ENCODE measurements at places on chromosomes 1 and 21.

- no peak for DNase-seq
Measured at GRCh38 chr21:33552093-33552998, 9.5 kb downstream of the SON start.

- DNase-seq = no peak
Measured at GRCh38 chr1:47967864-47968555, 29.2 kb downstream of the TRABD2B start.

GRCh38 chr1:109249654-109250401, 489 bp downstream of the CELSR2 start:
- no peak for DNase-seq

GRCh38 chr1:154527192-154527591, 25.0 kb upstream of the SHE start:
- no peak for DNase-seq

DNA sequence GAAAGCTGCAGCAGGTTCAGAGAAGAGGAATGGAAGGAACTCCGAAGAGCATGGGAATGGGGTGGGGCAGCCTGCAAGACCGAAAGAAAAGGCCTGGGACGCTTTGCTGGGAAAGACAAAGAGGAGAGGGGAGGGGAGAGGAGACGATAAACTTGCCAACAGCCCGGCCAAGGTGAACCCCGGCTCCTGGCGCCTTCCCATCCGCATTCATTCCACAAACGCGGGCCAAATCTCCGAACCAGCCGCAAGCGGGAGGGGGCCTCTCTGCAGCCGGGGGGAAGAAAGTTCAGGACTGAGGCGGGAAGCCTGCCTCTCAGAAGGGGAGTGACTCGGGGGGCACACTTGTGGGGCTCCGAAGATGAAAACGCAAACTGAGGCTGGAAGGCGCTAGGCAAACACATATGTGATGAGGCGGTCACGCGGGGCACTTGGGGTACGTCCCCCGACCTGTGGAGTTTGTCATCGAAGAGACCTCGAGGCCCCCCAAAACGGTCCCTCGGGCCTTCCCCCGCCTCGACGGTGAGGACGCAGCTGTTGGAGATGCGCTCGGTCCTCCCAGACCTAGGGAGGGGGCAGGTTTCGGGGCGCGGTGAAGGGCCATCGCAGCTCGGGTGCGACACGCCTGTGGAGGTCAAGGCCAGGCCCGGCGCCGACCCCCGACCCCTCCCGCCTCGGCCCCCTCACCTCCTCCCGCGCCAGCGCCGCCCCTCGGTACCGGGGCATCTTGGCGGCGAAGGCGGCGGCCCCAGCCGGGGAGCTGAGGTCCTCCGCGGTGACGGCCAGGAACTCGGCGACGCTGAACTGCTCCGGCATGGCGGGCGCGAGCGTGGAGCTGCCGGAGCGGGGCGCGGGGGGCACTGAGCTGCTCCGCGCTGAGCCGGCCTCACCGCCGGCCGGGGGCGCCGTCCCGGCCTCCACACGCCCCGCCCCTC, at the start of gene ASAP3:
Gene ASAP3, minus strand, starts transcription at position 859 of the 932 bp plus-strand sequence. Its CDS starts 46 bp downstream, at position 813.
- peak; percentile 27 for DNase-seq

DNA sequence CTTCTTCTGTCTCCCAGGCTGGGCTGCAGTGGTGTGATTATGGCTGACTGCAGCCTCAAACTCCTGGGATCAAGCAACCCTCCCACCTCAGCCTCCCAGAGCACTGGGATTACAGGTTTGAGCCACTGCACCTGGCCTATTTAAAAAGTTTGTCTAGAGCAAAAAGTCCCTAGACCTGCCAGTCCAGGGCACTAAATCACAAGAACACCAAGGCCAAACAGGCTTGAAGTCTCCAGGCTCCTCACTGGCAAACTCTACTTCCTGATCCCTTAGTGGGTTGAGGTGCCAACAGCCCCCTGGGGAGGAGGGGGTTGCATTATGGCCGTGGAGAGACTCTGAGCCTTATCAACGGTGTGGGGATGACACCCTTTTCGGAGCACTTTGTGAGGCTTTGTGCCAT, 76.0 kb downstream of the CLIC6 start:
- DNase-seq = no peak

DNA sequence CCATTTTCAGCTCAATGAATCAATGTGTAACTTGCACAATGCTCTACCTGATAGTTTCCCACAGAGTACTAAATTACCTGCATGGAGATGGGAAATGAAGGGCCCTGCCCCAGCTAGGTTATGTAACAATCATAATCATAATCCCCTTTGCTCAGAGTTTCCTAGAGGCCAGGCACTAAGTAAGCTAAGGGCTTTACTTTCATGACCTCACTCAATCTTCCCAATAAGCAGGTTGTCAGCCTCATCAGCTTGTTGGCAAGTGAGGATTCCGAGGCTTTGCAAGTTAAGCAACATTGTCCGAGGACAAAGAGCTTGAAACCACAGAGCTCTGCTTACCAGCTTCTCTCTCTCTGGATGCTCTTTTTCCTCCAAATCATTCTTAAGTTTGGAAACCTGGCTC, 64.1 kb upstream of the NTPCR start:
- no peak for DNase-seq

- no peak for DNase-seq
Measured at GRCh38 chr1:33296824-33297223, 24.1 kb downstream of the A3GALT2 start.

- no peak for DNase-seq
Measured at GRCh38 chr21:22536509-22536908, 1538.3 kb downstream of the NCAM2 start.

- DNase-seq = no peak
Measured at GRCh38 chr1:218779341-218780100, 394.2 kb upstream of the LYPLAL1 start.

GRCh38 chr1:34870395-34870794, 10.8 kb upstream of the SMIM12 start:
- no peak for DNase-seq

DNA sequence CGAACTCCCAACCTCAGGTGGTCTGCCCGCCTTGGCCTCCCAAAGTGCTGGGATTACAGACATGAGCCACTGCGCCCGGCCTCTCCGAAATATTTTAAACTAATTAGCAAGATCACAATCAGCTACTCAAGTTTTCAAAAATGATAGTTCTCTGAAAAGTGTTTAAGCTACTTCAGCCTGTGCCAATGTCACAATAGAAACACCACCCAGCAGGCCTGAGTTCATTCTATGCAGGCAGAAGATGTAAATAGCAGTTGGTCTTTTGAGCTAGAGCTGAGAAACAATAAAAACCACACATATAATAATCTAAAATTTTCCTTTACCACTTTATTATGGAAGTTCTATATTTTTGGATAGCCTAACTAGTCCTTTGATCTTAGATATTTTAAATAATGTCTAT, 96.1 kb downstream of the LRRC40 start:
- DNase-seq = no peak

GRCh38 chr1:23118957-23119792, 49.5 kb downstream of the LUZP1 start:
- DNase-seq = peak; percentile 22

DNA sequence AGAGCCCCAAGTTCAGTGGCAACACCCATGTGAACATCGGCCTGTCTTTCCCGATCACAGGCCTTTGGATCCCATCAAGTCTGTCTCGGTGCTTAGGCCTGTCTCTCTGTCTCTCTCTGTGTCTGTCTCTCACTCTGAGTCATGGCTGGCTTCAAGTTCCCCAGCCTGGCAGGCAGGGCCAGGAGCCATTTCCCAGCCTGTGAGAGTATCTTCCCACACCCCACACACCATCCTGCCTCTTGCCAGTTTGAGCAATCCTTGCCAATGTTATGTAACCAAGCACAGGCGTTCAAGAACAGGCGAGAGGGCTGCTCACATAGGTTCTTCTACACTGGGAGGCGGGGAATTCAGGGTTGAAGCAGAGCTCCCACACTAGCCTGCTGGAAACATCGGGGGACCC, 70.0 kb upstream of the TMEM51 start:
- no peak for DNase-seq

- no peak for DNase-seq
Measured at GRCh38 chr1:230087028-230087716, 20.1 kb downstream of the GALNT2 start.

DNA sequence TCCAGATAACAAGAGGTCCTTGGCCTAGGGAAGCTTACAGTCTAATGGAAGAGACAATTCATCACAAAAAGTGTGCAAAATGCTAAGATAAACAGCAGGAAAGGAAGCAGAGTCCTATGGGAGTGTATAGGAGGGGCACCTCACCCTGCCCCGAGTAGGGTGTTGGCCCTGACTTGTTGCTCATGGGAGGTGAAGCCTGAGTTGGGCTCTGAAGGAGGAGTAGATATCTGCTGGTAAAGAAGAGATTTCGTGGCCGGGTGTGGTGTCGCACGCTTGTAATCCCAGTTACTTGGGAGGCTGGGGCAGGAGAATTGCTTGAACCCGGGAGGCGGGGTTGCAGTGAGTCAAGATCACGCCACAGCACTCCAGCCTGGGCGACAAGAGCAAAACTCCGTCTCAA, 18.6 kb upstream of the GPR37L1 start:
- DNase-seq = no peak

- DNase-seq = peak; percentile 97
Measured at GRCh38 chr1:2255420-2256369, 27.6 kb downstream of the SKI start.

DNA sequence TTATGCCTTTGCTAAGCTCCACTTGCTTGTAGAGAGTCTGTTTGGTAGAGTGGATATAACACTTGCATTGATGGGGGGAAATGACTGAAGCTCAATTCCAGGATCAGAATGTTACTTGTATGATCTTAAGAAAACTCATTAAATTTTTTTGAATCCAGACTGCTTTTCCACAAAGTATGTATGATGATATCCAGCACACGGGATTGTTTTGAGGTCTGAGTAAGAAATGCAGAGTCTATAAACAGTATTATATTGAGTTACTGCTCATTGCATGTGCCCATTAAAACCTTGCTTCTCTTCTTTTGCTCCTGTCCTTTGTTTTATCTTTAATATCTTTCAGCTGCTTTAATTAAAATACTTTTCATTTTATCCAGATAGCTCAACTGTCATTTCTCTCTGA, 570.4 kb upstream of the ZRANB2 start:
- no peak for DNase-seq

DNA sequence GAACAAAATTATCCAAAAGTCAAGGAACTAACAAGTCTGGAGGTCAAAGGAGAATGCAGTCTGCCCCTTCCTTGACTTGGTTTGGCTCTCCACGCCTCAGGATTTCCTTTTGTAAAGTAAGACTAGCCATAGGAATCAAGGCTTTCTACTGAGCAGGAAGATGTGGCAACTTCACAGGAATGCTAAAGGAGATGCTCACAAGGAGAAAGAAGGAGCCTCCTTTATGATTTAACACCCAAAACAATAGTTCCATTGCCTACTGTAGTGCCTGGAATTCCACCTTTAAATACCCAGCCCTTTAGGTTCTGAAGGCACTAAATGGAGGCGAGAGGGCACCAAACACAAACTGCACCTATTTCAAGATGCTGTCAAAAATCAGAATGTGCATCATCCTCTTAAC, 176.3 kb upstream of the NFIA start:
- no peak for DNase-seq

GRCh38 chr21:38758501-38759214, 47.1 kb upstream of the ETS2 start:
- DNase-seq = no peak

DNA sequence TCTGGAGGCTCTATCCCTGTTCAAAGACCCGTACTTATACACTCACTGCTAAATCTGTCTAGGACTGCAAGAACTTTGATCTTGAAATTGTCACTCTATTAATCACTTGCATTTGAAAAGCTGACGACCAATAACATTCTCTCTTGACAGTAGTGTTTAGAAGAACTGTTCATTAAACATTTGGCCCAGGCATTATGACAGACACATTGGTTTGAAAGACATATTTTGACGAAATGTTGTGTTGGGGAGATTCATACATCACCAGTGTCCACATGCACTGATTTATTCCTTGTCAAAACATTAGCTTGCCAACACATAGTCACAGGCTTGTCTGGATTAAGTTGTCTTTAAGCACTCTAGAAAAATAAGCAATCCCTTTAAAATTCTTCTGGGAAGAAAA, 951.3 kb downstream of the ADGRL2 start:
- DNase-seq = no peak

- no peak for DNase-seq
Measured at GRCh38 chr1:196558411-196558810, 49.8 kb downstream of the KCNT2 start.

DNA sequence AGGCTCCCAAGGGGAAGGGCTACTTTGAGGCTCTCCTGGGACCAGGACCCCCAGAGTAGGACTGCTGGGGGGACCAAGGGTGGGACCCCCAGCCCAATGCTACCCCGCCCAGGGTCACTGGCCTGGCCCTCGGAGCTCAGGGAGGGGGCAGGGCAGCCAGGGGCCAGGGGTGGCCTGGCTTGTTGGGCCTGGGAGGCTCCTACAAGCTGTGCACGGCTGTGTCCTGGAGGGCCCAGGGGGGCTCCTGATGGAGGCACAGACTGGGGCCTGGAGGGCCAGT, 2.2 kb downstream of the HES4 start:
- DNase-seq = no peak

- DNase-seq = no peak
Measured at GRCh38 chr1:182596934-182597333, 7.3 kb downstream of the RGS16 start.

- no peak for DNase-seq
Measured at GRCh38 chr1:113912594-113913311, 7.6 kb downstream of the DCLRE1B start.

- no peak for DNase-seq
Measured at GRCh38 chr1:19798486-19799229, 1.1 kb downstream of the TMCO4 start.

DNA sequence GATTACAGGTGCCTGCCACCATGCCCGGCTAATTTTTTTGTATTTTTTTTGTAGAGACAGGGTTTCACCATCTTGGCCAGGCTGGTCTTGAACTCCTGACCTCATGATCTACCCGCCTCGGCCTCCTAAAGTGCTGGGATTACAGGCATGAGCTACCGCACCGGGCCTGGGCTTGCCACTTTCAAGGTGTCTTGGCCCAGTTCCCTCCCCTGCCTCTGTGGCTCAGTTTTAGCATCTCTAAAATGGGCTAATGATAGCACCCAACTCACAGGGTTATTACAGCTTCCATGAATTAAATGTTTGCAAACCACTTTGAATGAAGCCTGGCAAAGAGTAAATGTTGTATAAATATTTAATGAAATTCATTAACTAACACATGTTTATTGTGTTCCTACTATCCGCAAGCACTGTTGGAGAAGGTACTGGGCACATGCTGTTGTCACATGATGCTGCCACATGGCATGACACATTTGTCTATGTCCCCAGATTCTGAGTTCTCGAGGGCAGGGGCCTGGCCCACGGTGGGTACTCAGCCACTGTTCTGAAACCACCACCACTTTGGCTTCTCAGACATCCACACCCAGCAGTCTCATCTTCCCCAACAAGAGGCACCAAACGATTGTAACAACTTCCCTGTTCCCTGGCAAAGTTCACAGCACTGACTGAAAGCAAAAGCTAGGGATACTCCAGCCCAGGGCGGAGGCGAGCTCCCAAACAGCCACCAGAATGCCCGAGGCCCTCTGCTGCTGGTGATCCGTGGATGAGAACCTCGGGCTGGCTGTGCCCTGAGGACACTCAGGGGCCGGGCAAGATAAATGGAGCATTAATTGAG, 9.7 kb downstream of the IFFO2 start:
- no peak for DNase-seq

- no peak for DNase-seq
Measured at GRCh38 chr1:221573756-221574155, 168.1 kb downstream of the DUSP10 start.

All from CD4-positive, alpha-beta T cell (primary cell).